ENCODE measurements at places on chromosomes 4 and X. TPM values are rescaled to one million over a fixed set of nuclear protein-coding genes. Genes with fewer than 3 reads are reported as not detected.

GRCh38 chrX:118550792-118551191, 55.2 kb downstream of the DOCK11 start:
- H3K4me3 ChIP-seq, result no peak overlapping the region
- H3K27me3 ChIP-seq, result no peaks in the 10 kb centered on the region
- DNase-seq, result no peak
- no peaks in the 10 kb centered on the region for H3K36me3 ChIP-seq
- no peaks in the 10 kb centered on the region for H3K4me1 ChIP-seq

DNA sequence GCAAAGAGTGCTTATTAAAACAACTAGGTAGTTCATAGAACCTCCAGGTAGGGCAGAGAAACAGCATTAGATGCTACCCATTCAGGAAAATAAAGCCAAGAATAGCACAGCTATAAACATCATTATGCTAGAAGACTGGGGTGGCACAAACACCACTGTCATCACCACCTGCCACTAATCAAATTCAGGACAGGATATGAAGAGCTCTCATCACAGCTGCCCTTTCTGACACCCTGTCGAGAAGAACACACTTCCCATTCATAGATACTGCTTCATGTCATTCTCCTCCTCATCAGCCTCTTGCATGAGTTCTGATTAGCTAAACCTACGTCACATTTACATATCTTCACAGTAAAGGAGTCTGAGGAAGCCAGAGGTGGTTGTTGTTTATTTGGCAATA, 692.3 kb upstream of the HS3ST1 start:
- H3K4me1 ChIP-seq, result no peaks in the 10 kb centered on the region
- H3K27ac ChIP-seq, result no peak overlapping the region

DNA sequence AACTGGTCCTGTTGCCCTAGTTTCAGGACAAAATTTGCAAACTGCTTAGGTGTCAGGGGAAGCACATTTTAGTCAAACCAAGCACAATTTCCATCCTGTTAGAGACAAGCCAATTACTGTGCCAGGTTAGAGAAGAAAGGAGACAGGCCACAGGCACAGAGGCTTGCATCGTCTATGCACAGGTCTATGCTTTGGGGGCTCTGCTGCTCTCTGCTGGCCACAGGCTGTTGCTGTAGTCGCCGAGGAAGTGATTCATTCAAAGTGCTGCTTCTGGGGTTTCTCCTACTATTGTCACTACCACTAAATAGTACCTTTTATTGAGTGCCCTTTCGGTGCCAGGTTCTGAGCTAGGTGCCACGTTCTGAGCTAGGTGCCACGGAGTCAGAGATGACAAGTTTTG, 45.5 kb downstream of the VGLL1 start:
- no peak overlapping the region for H3K4me3 ChIP-seq
- H3K27ac ChIP-seq, result no peak overlapping the region
- H3K36me3 ChIP-seq, result no peaks in the 10 kb centered on the region
- peak; percentile 68 for DNase-seq
- no peaks in the 10 kb centered on the region for H3K27me3 ChIP-seq

GRCh38 chr4:156378033-156378665, 424.5 kb upstream of the CTSO start:
- no peaks in the 10 kb centered on the region for H3K4me1 ChIP-seq
- H3K36me3 ChIP-seq, result no peaks in the 10 kb centered on the region
- DNase-seq, result peak; percentile 52
- no peaks in the 10 kb centered on the region for H3K27me3 ChIP-seq
- H3K27ac ChIP-seq, result no peak overlapping the region

DNA sequence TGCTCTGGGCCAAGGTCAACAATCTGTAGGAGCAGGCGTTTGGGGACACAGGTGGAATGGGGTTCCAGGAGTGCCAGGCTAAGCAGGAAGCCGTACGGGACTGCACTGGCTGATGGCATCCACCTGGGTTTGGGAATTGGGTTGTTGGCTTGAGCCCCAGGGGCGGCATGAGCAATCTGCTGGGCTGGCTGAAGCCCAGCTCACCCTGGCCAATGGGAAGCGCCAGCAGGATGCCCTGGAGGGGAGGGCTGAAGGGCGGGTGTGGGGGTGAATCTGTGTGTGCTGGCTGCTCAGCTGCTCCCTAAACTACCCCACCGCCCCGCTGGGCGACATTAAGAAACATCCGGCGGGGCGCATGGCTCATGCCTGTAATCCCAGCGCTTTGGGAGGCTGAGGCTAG, 8.9 kb upstream of the RGS12 start:
- DNase-seq, result peak; percentile 10
- no peaks in the 10 kb centered on the region for H3K4me1 ChIP-seq
- H3K27me3 ChIP-seq, result no peaks in the 10 kb centered on the region

DNA sequence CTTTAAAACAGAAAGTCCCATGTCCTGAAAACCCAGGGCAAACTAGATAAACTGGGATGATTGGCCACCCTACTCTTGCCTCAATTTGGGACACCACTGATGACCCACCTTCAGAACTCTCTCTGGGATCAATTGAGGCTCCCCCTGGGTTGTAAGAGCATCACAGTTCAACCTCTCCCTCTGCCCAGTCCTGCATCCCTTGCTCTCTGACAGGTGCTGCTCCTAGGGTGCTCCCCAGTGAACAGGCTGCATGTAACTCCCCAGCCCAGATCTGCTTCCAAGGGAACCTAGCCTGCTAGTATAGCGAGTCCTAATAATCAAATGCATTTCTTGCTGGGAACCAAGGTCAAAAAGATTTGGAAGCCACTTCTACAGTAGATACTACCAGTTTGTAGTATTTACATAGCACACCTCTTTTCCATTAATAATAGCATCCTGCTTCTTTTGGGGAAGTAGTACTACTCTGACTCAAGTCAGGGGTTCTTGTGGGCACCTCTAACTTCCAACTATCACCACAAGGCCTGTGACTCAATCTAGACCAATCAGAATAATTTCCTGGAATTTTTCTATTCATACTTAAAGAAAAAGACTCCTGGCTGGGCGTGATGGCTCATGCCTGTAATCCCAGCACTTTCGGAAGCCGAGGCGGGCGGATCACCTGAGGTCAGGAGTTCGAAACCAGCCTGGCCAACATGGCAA, 42.1 kb upstream of the SPINK2 start:
- no peak for DNase-seq
- no peaks in the 10 kb centered on the region for H3K36me3 ChIP-seq
- H3K27ac ChIP-seq, result no peak overlapping the region
- H3K4me1 ChIP-seq, result no peaks in the 10 kb centered on the region

GRCh38 chrX:46328133-46328532, 217.1 kb downstream of the ZNF674 start:
- no peaks in the 10 kb centered on the region for H3K36me3 ChIP-seq
- no peaks in the 10 kb centered on the region for H3K27me3 ChIP-seq
- no peak overlapping the region for H3K27ac ChIP-seq
- H3K4me3 ChIP-seq, result no peak overlapping the region

Gene EPHA5
- total RNA-seq, result 3.1 TPM

Gene ZDHHC15
- total RNA-seq, result 3.1 TPM

Gene AWAT2
- total RNA-seq, result 3.9 TPM

GRCh38 chr4:85774000-85774399, 299.1 kb downstream of the ARHGAP24 start:
- H3K36me3 ChIP-seq, result no peaks in the 10 kb centered on the region
- no peak for DNase-seq
- H3K4me1 ChIP-seq, result no peaks in the 10 kb centered on the region
- H3K27me3 ChIP-seq, result no peaks in the 10 kb centered on the region
- no peak overlapping the region for H3K27ac ChIP-seq
- H3K4me3 ChIP-seq, result no peak overlapping the region

- DNase-seq, result no peak
- H3K4me3 ChIP-seq, result no peak overlapping the region
- no peak overlapping the region for H3K27ac ChIP-seq
- no peaks in the 10 kb centered on the region for H3K27me3 ChIP-seq
- no peaks in the 10 kb centered on the region for H3K36me3 ChIP-seq
Measured at GRCh38 chrX:34381241-34381640, 249.1 kb upstream of the FAM47A start.
